ENCODE measurements at places on chromosomes 11 and 22.

GRCh38 chr11:122933416-122933815, 48.2 kb downstream of the BSX start:
- peak; percentile 73 for DNase-seq

DNA sequence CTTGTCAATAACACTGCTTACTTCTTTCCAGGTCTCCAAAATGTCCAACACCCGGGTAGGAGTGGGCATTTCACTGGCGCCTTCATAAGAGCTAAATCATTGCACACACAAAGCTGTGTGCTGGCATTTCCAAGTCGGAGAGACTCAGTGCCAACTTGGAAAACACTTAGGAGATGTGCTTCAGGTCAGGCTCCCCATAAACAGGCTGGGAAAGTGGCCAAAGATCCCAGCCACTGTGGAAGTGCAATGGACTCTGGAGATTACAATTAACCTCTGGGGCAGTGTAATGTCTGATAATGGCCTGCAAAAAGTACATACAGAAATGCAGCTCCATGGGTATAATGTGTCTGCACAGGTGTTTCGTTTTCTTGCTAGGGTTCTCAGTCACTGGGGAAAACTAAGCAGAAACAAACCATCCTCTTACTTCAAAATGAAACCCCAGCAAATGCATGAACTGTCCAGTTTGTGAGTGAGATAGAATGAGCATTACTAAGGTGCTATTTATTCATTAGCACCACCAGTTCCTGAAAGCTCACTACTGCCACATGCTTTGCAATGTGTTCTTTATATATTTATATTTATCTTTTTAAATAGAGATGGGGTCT, 79.0 kb downstream of the ABTB2 start:
- DNase-seq, result no peak

- peak; percentile 78 for DNase-seq
Observed at GRCh38 chr11:134120143-134120850, 51.4 kb downstream of the JAM3 start.

DNA sequence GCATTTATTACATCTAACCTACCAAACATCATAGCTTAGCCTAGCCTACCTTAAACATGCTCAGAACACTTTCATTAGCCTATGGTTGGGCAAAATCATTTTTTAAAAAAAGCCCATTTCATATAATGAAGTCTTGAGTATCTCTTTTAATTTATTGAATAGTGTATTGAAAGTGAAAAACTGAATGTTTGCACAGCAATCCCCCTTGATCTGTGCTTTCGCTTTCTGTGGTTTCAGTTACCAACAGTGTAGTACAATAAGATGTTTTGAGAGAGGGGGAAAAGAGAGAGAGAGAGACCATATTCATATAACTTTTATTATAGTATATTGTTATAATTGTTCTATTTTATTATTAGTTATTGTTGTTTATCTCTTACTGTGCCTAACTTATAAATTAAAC, 8.4 kb upstream of the MAP6 start:
- DNase-seq, result no peak

DNA sequence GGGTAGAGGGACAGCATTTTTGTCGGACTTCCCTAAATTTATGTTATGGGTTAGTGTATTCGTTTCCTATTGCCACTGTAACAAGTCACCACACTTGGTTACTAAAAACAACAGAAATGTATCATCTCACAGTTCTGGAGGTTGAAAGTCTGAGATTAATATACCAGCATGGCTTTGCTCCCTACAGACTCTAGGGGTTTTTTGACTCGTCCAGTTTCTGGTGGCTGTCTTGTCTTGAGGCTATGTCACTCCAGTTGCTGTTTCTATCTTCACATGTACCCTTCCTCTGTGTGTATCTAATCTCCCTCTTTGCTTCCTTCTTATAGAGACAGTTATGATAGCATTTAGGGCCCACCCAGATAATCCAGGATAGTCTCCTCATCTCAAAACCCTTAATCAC, 9.1 kb upstream of the CCDC179 start:
- DNase-seq, result no peak

GRCh38 chr22:22423681-22424080, 84.9 kb downstream of the ZNF280B start:
- DNase-seq, result no peak

DNA sequence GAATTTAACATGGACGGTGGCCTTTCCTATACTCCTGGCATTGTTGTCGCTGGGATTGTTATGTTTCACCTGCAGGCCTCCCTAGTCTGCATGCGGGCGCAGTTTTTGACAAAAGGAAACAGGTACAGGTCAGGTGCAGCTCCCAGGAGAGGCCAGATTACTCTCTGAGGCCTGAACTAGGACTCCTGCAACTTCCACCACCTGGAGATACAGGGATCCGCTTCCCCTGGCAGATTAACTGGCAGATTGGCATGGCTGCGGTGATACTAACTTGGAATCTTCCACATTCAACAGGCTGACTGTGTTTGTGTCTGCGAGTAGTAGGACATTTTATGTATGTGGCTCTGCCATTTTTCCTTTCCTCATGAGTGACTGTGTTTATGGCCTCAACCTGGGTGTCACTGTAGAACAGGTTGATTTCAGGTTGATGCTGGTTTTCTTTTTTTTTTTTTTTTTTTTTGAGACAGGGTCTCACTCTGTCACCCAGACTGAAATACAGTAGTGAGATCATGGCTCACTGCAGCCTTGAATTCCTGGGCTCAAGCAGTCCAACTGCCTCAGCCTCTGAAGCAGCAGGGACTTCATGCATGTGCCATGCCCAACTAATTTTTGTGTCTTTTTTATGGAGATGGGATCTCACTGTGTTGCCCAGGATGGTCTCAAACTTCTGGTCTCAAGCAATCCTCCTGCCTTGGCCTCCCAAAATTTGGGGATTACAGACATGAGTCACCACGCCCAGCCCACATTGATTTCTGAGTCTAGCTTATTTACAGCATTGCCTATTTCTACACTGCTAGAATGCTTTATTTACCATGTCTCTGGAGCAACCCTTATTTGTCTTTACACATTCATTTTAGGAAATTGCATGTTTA, 1.7 kb upstream of the USP28 start:
- DNase-seq, result no peak

- no peak for DNase-seq
Observed at GRCh38 chr22:28024422-28024888, 105.4 kb upstream of the PITPNB start.

DNA sequence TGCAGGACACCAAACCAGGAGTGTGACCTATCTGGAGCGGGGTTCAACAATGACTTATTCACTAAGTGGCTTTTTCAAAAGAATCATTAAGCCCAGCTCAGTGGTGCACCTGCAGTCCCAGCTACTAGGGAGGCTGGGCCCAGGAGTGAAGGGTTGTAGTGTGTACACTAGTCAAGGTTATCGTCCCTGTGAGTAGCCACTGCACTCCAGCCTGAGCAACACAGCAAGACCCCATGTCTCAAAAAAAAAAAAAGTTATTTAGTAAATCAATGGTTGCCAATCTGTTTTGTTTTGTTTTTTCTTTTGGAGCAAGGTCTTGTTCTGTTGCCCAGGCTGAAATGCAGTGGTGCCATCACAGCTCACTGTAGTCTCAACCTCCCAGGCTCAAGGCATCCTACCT, 7.9 kb downstream of the RHOG start:
- DNase-seq, result no peak

DNA sequence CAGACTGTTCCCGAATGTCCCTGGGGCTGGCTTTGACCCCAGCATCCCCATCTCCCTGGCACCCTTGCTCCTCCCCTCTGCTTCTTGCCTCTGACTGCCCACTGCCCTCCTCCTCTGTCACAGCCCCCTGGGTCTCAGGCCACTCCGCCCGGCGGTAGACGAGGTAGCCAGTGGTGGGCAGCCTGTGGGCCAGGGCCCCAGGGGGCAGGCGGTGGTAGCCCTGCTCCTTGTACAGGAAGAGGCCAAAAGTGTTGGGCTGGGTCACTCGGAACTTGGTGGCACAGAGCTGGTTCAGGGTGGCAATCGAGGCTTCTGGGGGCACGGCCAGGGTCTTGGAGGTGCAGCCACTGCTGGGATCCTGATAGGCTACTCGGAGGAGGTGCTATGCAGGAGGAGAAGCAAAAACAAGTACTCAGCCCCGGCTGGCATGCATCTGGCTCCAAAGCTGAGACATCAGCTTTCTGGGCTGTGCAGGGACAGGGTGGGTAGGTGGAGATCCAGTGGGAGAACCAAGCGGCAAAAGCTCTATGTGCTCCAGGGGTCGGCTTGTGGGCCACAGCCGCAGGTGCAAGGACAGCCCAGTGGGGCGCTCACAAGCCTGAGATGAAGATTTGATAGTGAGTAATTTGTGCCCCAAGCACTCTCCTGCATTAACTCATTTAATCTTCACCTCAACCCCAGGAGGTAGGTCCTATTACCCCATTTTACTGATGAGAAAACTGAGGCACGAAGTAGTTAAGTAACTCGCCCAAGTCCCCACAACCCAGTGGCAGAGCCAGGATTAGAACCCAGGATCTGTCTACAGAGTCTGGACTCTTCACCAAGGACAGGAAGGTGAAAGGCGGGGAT, 3.6 kb downstream of the RIN1 start:
- DNase-seq, result no peak

DNA sequence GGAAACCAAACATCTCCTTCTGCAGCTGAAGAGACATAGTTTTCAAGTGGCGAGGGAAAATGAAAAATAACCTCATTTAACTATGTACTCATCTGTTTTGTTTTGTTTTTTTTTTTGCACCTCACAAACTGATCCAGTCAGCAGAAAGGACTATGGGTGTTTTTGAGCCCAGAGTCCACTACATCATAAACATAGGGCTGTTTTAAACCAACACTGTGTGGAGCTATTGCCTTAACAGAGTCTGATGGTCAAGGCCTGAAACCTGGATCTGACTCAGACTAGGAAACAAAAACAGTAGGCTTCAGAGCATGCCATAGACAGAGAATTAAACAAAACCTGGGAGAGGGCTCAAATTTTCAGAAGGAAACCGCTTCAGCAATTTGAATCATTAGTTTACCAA, 99.3 kb upstream of the FSHB start:
- DNase-seq, result no peak

GRCh38 chr11:43503417-43503816, 144.7 kb downstream of the TTC17 start:
- no peak for DNase-seq

- DNase-seq, result no peak
Observed at GRCh38 chr11:85825616-85826015, 14.7 kb upstream of the SYTL2 start.

DNA sequence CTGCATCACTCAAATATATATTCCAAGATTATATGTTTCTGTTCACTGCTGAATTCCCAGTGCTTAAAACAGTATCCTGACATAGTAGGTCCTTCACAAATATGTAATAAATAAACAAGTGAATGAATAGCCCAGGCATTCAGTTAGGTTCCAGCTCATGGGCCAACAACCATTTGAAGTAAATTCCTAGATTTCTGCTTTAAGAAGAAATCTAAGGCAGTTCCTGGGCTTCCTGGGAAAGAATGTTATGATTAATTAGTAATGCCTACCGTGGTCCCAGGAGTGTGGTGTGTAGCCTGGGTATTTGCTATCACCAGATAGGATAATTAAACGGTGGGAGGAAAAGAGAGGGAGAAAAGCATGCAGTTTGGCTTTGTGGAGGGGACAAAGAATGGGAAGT, 576.8 kb downstream of the SOX6 start:
- DNase-seq, result no peak

GRCh38 chr11:10443152-10443551, 11.9 kb upstream of the AMPD3 start:
- DNase-seq, result no peak

GRCh38 chr11:68525930-68526329, 65.4 kb downstream of the PPP6R3 start:
- no peak for DNase-seq

- DNase-seq, result peak; percentile 85
Observed at GRCh38 chr22:19942157-19943081, 801 bp upstream of the TXNRD2 start.

DNA sequence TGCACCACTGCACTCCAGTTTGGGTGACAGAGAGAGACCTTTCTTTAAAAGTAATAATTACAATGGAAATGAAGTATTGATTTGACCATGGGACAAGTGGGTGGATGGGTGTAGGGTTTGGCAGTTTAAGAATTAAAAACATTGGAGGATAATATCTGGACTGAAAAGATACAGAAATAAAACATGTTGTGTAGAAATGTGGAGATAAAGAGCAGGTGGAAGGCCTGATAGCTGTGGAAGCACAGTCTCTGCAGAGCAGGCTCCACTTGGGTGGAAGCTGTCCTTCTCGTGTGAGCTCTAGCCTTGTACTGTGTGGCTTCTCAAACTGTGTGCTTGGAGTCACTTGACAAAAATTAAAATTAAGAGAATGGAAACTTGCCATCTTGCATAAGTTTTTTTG, 25.6 kb downstream of the APLP2 start:
- no peak for DNase-seq

DNA sequence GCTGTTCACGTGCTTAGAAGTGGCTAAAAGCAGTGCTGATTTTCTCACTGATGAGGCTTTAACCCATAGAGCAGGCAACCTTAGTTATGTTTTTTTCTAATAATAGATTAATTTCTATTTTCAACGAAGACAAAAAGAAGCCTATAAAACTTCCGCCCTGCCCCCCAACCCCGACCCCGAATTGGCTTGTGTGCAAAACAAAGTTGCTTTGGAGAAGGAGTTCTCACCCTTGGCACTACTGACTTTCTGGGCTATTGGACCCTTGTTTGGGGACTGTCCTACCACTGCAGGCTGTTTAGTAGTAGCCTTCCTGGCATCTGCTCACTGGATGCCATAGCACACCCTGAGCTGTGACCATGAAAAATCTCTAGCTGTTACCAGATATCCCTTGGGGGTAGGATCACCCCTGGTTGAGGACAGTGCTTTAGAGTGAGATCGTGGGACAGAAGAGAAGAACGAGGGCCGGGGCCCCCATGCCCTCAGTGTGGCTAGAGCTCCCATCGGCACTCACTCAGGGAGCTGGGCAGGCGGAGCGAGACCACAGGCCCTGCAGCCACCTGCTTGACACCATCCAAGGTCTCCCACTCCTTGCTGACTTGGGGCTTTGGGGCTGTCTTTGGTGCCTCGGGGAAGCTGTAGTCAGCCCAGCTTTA, 16.9 kb downstream of the SLC37A2 start:
- no peak for DNase-seq

- DNase-seq, result peak; percentile 97
Observed at GRCh38 chr11:68038718-68039525, at the start of gene TCIRG1. Gene TCIRG1, plus strand, starts transcription at chr11:68039025. Its CDS starts 2,247 bp downstream, at chr11:68041272.

GRCh38 chr22:41458161-41458728, 10.2 kb downstream of the PHF5A start:
- no peak for DNase-seq

- DNase-seq, result no peak
Observed at GRCh38 chr11:129402206-129403171, 26.8 kb downstream of the BARX2 start.

GRCh38 chr11:9600644-9601036, 27.2 kb downstream of the WEE1 start:
- no peak for DNase-seq

- no peak for DNase-seq
Observed at GRCh38 chr11:128587415-128587814, at the start of gene ETS1. Gene ETS1, minus strand, starts transcription at chr11:128587558. Its CDS starts 14,428 bp downstream, at chr11:128573130.

- DNase-seq, result no peak
Observed at GRCh38 chr22:50010676-50011446, 1.7 kb downstream of the IL17REL start.

- DNase-seq, result no peak
Observed at GRCh38 chr11:35647421-35648093, 15.0 kb upstream of the TRIM44 start.

All from GM03348 (cell line).